Gastrocnemius medialis (tissue), 4 donors: ENCODE measurements at places on chromosomes 5 and 9.

GRCh38 chr5:97501965-97502305 is 318.9 kb upstream of the RIOK2 start:
- DNase-seq: no peak

- DNase-seq: no peak
Observed at GRCh38 chr5:110258460-110259216, 467.8 kb downstream of the TMEM232 start.

DNA sequence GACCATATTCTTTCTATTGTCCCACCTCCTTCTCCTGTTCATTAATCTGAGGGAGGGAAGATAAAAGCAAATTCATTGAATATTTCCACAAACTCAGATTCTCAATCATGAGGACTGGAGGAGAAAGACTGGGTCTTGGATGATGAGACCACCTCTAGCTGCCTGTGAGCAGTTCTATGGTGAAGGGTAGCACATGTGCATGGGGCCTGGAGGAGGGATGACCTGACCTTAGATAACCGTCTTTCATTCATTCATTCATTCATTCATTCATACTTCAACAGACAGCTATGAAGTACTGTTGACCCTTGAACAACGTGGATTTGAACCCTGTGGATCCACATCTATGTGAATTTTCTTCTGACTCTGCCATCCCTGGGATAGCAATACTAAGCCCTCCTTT is 68.4 kb downstream of the MED10 start:
- DNase-seq: no peak

GRCh38 chr9:672851-673250 is 168.6 kb upstream of the DMRT1 start:
- DNase-seq: no peak

DNA sequence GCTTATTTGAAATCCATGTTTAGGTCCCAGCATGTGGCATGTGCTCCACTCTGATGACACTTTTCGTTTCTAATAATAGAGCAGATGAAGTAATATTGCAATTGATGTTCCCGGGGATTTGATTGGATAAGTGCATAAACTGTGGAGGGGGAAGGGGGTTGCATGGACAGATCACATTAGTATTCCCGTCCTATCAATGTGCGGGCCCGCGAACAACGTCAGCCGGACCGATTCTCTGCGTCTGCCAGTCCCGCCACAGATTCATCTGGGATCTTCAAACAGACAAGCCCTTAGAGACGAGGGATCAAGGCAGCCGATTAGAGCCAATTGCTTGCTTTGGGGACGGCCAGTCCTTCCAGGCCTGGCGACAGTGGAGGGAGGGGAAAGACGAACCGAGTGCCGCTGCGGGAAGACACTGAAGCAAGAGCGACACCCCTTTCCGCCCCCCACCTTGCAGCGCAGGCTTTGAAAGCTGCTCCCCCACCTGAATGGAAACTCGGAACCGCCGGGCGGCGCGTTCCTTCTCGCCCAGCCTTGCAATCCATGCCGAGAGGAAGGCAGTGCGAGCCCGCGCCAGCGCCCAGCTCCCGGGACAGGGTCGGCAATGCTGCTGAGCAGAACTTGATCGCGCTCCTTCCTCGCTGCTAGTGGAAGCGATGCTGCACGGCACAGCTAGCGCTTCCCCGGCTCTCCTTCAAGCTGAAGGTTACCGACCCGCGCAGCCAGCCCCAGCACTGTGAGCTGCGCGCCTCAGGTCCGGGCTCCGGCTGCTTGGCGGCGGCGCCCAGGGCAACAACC is at the start of gene RGS7BP:
TSS of gene RGS7BP (plus strand) at position 247 of the 798 bp plus-strand sequence. CDS start 610 bp downstream, outside the sequence.
- DNase-seq: no peak

DNA sequence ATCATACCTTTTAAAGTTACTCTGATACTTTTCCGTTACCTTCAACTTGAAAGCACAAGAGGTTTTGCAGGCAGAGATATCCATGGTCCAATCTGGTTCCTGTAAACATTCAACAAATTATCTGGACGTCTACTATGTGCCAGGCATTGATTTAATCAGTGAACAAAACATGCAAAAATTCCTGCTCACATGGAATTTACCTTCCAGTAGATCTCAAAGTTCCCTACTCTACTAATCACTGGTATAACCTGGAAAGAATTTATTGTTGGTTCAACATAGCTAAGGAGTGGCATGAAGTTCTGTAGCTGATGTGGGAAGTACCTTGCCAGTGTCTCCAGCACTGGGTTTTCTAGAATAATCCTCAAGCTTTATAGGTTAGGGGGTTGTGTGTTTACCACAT is 9.8 kb downstream of the OCLN start:
- DNase-seq: no peak

DNA sequence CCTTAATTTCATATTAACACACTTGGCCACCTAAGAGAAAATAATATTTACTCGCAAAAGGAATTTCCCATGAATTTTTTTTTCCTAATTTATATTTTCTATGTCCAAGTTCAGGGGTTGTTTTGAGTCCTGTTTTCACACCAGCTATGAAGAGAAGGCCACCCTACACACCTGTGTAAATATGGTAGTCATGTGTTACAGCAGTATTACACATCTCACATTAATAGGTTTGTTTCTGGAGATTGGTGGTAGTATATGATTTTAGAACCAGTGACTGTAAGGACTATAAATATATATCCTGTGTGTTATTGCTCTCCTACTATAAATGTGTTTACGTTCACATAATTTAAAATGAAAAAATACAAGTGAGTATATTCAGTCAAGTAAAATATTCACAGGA is 147.5 kb downstream of the PAM start:
- DNase-seq: no peak

DNA sequence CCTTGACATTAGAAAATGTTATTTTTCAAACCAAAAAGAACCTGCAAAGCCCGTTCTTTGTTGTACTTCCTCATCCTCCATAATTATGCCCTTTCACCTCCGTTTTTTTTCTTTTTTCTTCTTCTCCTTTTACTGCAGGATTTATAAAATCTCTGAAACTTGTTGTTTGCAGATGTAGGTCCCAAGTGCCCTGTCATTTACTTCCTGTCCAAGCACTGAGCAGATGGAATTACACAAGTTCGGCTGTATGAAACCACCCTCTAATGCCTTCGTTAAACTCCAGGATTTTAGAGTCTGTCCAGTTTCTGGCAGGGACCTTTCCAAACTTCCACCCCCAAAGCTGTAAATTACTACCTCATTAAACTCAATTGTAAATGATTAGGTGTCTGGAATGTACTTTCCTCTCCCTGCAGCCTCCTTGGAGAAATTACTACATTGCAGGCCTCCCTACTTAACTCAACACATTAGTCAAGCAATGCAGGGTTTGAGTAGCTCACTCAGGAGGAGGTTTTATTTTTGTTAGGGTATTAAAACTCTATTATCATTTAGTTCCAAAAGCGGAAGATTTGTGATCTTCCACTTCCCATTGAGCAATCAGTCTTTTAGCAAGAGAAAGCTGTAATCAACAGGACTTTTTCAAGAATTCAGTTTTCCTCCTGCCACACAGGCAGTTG is 125.6 kb upstream of the LPAR1 start:
- DNase-seq: no peak

DNA sequence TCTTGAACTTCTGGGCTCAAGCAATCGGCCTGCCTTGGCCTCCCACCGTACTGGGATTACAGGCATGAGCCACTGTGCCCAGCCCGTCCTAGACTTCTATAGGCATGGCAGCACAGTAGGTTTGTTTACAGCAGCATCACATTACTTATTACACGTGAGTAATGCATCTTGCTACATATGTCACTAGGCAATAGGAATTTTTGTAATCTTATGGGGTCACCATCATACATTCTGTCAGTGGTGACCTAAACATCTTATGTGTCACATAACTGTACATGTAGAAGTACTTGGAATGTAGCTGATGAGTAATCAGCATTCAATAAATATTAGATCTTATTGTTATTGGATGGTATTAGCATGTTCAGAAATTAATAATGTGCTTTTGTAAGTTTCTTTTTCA is 22.9 kb upstream of the ABCA1 start:
- no peak for DNase-seq

DNA sequence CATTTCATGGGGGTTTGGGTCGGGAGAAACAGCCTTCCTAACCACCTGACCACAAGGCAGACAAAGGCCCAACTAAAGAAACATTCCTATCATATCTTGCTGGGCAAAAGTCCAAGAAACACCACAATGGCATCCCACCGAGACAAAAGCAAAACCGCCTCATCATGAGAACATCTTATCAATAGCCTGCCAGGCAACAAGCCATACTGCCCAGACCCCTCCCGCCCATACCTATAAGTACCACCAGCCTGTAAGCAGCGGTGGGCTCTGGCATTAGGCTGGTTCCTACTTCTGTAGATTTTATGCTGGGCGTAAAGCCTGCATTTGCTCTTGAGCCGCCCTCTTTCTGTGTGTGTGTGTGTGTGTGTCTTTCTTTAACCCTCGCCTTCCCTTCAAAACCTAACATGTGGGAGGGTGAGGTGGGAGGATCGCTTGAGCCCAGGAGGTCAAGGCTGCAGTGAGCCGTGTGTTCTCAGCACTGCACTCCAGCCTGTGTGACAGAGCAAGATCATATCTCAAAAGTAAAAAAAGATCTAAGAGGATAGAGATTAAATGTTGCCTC is 56.9 kb downstream of the PDE6A start:
- no peak for DNase-seq

DNA sequence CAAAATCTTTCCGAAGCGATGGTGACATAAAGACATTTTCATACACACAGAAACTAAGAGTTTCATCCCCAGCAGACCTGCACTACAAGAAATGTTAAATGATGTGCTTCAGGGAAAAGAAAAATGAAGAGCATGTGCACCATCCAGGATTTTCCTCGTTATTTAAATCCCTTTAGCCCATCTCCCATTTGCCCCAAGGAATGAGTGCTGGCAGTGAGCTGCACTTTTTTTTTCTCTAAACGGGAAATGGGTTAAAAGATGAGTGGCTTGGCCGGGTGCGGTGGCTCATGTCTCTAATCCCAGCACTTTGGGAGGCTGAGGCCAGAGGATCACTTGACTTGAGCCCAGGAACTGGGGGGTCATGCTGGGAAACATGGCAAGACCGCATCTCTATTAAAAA is 6.8 kb upstream of the LRRC14B start:
- no peak for DNase-seq

DNA sequence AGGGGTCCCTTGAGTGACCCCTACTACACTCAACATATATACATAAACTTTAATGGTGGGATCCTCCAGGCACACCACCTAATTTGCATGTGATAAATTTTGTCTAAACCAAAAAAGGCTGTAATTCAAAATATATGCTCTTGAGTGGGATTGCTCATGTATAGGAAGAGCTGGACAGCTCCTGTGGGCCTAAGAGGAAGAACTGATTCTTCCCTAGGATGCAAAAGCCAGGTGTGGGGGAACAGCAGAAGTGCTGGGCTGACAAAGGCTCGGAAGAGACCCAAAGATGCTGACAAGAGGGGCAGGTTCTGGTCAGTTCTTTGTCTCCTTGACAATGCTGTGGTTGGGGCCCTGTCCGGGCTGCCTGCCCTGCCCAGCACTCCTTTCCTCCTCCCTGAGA is 43.9 kb downstream of the PCDH1 start:
- no peak for DNase-seq

GRCh38 chr9:121604654-121605053 is 46.8 kb upstream of the DAB2IP start:
- no peak for DNase-seq

DNA sequence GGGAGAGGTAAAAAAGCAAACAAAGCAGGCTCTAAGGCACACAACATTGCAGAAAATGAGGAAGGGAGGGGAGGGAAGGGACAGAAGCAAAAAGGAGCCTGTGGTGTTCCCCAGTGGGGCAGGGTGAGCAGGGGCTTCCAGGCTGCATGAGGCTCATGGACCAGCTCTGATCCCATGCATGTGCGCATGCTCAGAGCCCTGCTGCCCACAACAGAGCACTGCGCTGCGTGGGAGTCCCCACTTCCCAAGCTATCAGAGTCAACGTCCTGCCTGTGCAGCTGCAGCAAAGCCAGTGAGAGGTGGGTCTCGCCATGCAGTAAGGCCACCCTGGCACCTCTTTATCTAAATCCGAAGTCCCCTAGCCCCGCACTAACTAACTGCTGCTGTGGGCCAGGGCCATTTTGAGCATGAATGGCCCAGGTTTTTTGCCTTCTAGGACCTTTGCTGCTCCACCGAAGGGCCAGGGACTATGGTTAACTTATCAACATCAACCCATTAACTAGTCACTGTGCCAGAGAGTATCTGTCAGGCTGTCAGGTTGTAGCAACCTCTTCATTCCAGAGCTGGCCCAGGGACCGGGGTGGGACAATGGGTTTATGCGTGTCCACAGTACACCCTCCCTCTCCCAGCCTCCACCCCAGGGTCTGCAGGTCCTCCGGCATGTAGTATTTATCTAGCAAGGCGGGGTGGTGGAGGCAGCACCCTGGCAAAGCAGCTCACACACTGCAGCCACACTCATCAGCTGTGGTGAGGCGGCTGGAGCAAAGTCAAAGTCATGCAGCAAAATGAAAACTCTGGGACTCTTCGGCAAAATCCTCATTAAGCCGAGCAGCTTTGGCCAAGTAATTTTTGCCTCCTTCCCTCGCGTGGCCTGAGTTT is 123.6 kb downstream of the SAXO1 start:
- DNase-seq: no peak

GRCh38 chr5:78985725-78986223 is 664 bp upstream of the ARSB start:
- no peak for DNase-seq

GRCh38 chr5:142838845-142839244 is 68.7 kb downstream of the ARHGAP26 start:
- no peak for DNase-seq

GRCh38 chr5:124841829-124842712 is 95.6 kb upstream of the ZNF608 start:
- DNase-seq: no peak

DNA sequence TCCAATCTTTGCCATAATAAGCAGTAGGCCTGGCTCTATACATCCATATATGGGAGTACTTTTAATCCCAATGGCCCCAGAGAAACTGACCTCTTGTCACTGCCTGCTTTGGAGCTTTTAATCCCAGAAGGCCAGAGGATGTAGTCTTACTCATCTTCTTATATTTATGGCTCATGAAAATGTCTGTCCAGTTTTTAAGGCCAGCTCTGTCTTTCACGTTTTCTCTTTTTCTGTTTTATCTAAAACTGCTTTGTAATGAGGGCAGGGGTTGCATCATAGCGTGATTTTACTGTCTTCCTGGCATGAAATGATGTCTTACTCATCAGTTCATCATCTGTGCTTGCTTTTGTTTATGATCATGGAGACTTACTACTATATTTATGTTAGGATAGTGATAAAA is 1094.9 kb downstream of the MAT2B start:
- DNase-seq: no peak

- no peak for DNase-seq
Observed at GRCh38 chr5:78522476-78523260, 125.9 kb downstream of the LHFPL2 start.

GRCh38 chr9:68841276-68842052 is 136.4 kb downstream of the PIP5K1B start:
- no peak for DNase-seq

GRCh38 chr9:89642789-89643188 is 38.0 kb downstream of the GADD45G start:
- DNase-seq: no peak

DNA sequence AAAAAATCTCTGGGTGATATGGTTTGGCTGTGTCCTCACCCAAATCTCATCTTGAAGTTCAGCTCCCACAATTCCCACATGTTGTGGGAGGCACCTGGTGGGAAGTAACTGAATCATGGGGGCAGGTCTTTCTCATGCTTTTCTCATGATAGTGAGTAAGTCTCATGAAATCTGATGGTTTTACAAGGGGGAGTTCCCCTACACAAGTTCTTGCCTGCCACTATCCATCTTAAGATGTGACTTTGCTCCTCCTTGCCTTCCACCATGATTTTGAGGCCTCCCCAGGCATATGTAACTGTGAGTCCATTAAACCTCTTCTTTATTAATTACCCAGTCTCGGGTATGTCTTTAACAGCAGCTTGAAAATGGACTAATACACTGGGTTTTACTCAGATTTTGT is 513.9 kb downstream of the TLE4 start:
- no peak for DNase-seq
